HepG2 (cell line): ENCODE measurements at places on chromosomes 7 and 10.

- no peak for DNase-seq
Measured at GRCh38 chr7:79982141-79982770, 152.4 kb upstream of the GNAI1 start.

DNA sequence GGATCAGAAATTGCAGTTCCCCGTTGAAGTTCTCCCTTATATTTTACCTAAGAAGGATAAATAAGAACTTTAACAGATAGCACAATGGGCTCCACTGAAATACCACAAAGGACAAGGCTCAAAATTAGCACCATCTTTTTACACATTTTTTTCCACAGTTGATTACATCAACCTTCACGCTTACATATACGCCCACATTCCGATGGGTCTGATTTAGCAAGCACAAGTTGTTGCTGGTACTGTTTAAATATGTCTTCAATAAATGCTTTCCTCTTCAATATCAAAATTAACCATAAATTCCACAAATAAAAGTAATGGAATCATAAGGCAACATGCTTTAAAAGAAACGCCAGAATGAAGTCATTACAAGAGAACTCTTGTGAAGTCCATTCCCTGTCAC, 79.5 kb downstream of the NEBL start:
- no peak for DNase-seq

GRCh38 chr10:16957038-16957437, 139.8 kb upstream of the RSU1 start:
- no peak for DNase-seq

DNA sequence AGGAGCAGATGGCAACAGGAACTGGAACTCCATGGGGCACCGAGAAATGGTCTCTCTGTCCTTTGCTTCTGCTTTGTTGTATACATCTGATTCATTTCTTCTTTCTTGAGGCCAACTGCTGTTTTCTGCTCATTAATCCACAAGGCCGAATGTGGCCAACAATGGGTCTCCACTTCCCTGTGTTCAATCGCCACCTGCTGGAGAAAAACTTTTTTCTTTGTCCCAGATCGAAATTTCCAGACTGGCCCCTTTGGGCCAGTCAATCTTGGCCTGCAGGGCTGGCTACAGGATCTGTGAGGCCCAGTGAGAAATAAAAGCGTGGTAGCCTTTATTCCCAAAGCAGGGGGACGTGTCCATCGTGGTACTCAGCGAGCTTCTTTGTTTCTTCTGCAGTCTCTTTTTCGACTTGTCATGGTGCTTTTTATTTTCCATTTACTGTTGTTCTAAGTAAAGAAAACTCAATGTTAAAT, 58.8 kb downstream of the PARP12 start:
- peak; percentile 43 for DNase-seq

DNA sequence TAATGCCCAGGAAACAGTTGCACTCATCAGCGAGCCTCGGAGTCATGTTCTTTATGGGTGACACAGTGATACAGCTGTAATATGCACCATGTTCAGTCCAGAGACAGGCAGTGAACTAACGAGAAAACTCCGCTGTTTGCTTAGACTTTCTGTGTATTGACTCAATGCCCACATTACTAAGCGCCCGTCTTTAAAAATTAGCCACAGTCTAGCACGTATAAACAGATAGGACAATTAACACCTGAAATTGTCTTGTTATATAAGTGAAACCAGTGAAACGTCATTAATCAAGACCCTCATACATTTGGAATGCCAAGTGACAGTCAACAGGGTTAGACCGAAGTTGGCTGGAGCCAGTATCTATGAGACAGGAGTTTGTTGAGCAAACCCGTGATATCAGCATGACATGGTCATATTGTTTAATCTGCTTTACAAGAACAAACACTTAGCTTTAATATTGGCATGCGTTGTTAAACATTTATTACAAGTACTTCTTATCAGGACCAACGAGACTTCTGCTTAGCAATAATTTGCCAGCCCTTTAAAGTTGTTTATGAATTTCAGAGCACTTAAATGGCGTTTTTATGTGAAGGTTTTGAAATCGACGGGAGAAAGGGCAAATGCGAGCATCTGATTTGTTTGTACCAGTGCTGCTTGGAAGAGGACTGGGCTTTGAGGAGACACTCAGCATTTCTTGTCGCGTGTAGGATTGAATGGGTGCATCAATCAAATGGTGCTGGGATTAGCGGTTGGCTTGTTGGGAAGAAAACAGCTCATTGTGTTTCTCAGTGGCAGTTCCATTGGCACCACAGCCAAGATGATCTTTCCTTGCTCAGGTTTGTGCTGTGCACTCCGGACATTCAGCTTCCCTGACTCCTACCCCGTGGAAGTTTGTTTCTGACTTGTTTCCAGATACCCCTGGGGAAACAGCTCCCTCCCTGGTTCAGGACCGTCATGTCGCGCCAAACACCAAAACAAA, 56.3 kb downstream of the CAMK1D start:
- DNase-seq = no peak

DNA sequence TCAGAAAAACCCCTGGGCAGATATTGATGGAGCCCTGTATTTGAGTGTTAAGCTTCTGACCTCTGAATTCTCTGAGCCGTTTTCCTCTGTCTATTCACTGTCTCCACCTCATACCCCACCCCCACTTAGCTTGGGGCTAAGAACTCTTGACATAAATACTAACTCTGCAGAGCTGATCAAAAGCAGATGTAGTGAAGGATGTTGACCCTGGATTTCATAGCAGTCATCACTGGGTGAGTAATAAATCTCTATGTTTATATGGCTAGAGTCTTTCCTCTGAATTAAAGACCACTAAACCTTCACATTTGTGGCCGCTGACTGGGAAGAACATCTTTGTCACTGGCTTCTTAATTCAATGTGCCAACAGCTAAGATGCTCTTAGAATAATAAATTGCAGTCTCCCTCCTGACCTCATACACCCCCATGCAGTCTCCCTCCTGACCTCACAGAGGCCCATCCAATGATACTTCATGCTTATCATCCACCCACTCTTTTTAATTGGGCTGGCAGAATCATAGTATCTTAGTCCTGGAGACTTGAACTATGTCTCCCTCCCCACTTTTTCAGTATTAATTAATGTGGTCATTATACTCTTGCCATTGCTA, 78.0 kb upstream of the MACROH2A2 start:
- no peak for DNase-seq

DNA sequence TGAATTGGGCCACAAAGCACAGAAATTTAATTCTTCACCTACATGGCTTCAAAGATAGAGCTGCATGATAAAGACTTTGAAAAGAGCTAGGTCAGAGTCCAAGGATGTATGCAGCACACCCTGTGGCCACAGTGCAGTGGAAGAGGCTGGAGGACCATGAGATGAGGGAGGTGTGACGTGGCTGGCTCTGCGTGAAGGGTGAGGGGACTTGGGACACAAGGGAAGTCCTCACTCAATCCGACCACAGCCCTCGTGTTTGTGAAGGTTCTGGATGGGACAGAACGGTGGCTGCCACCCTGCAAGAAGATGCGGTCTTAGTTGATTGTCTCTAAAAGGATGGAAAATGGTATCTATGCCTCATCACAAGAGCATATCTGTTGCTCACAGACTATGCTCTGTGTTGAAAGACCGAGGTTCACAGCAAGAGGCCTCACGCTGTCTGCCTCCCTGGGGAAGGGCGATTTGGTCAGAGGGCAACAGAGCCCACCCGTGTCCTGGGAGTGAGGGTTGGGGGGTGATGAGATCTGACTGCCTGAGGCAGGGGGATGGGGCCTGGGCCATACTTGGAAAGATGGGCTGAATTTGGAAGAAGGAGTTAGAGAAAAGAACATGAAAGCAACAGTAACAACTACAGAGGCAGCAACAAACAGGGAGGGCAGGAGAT, 174.4 kb upstream of the SHH start:
- DNase-seq = no peak

GRCh38 chr7:150586068-150586784, 19.0 kb downstream of the GIMAP4 start:
- no peak for DNase-seq

GRCh38 chr10:72223743-72224101, 7.6 kb upstream of the ASCC1 start:
- DNase-seq = no peak

- peak; percentile 91 for DNase-seq
Measured at GRCh38 chr10:119498889-119499676, 43.4 kb downstream of the RGS10 start.

DNA sequence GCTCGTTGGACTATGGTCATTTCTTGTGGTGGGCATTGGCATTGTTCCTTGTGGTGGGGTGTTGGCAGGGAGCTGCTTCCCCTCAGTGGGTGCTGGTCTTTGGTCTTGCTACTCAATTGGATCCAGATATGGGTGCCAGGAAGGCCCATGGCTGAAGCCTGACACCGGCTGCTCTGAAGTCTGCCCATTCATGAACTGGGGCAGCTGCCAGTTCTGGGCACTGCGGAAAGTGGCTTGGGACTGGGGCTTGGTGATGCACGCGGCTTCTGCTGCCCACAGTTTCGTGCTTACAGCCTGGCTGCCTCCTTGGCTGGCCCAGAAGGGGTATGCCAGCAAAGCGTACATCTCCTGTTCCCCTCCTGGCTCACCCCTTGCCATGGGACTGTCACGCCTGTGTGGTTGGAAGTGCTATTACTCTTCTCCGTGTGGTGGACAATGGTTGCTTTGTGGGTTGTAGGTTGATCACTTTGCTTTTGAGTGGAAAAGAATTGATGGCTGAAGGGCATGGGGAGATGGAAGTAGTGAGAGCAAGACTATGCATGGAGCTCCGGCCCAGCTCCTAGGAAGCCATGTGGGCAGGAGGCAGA, 54.7 kb downstream of the ADAMTS14 start:
- no peak for DNase-seq

DNA sequence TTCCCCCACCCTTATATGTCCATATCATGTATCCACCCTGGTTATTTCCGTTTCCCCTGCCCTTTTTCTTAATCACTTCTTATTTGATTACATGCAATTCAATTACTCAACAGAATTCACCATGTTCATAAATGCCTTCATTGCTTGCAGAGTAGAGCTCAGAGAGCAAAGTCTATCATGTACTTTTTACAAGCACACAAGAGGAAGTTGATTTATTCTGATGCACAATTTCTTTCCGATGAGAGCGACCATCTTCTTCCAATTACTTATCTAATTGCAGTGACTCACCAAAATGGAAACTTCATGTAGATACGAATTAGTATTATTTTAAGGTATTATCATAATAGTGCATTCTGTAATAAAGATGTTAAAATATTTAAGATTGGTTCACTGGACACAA, 430.5 kb upstream of the KLF6 start:
- DNase-seq = no peak

GRCh38 chr10:124708246-124708779, 35.9 kb downstream of the FAM53B start:
- peak; percentile 59 for DNase-seq

DNA sequence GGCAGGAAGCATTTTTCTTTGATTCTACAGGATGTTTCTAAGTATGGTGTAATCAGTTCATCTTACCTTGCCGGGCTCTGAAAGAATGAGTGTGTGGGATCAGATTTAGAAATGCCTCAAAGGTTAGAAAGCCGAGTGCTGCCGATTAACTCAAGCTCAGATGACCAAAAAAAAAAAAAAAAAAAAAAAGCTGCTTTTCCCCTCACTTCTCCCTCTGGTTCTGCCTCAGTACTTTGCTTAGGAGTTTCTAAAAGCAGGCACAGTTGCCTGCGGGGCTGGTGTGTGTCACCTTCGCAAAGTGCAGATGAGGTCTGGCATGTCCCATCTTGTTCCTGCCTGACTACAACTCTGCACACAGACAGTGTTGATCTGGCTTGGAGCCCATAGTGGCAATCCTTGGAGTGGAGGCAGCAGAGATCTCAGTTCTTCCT, 47.0 kb downstream of the KIAA1217 start:
- DNase-seq = no peak

DNA sequence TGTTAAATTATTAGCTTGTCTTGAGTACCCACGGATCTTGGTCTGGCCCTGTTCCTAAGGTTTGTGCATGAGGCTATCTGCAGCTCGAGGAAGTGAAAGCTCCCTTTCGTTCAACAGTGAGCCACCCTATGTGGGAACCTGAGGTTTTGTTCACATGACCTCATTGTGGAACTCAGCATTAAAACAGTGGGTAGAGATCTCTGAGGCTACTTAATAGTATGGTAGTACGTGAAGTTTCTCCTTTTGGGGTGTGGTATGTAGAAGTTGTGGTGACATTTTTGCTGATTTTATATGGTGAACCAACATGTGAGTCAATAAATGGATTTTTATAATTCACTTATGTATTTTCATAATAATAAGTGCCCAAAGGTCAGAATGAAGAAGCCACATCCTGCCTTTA, 252.7 kb upstream of the FERD3L start:
- no peak for DNase-seq

GRCh38 chr7:63521-64021, 128.8 kb upstream of the FAM20C start:
- no peak for DNase-seq

- no peak for DNase-seq
Measured at GRCh38 chr7:135277161-135277560, 43.5 kb downstream of the STRA8 start.

DNA sequence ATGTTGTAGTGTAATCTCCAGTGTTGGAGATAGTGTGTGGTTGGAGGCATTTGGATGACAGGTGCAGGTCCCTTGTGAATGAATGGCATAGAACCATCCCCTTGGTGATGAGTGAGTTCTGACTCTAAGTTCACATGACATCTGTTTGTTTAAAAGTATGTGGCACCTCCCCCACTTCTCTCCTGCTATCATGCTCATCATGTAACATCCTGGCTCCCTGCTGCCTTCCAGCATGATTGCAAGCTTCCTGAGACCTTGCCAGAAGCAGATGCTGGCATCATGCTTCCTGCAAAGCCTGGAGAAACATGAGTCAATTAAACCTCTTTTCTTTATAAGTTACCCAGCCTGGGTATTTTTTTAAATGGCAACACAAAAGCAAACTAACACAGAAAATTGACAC, 499.0 kb upstream of the SEMA3D start:
- no peak for DNase-seq

- DNase-seq = no peak
Measured at GRCh38 chr10:2917926-2918325, 149.4 kb upstream of the PFKP start.

- no peak for DNase-seq
Measured at GRCh38 chr10:62057359-62057758, 155.9 kb downstream of the ARID5B start.

GRCh38 chr7:34430456-34430855, 227.6 kb upstream of the NPSR1 start:
- peak; percentile 41 for DNase-seq

- DNase-seq = no peak
Measured at GRCh38 chr7:75584354-75584753, 92.2 kb downstream of the SPDYE5 start.

DNA sequence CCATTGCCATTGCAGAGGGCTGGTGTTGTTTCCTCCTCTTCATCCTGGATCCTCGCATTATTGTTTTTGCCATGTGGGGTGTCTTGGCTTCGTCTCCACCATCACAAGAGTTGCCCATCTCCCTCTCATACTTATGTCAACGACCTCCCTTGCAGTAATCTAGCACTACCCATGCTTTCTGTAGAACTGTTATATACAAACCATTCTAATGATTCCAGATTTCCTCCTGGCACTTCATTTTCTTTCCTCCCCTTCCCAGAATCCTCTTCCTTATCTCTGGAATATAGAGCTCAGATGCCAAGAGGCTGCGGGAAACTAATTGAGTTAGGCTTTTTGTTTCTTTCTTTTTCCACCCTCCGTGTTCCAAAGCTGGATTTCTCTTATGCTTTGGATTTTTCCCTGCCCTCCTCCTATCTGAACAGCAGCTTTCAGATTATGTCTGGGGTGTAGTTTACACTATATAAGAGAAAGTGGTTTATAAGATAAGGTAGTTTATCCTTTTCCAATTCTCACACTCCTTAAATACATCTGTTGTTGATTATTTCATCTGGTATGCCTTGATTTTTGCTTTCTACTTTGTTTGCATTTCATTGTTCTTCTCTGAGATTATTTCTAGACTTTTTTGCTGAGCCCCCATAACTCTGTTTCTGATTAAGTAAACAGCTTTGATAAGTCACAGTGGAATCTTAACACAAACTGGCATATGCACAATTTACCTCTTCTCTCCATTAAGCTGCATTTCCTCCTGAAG, 264.1 kb downstream of the BICC1 start:
- DNase-seq = no peak
